ENCODE measurements at places on chromosomes 1 and 21.

DNA sequence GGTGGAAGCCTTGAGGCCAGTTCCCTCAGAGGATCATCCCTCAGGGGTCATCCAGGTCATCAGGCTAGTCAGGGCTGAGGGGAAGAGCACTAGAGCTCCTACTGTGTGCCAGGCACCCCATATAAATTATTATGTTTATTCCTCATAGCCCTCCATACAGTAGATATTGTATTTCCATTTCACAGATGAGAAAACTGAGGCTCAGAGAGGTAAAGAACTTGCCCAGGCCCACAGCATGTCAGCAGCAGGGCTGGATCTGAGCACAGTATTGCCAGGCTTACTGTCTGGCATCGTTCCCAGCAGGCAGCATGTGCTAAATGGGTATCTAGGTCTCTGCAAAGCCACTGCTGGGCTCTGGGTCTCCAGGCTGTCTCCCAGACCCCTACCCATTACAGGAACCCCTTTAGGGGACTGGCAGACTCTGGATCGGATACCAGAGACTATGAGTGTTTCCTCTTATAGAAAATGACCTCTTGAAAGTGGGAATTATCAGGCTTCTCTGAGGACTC is 153.3 kb downstream of the PTPRU start:
- DNase-seq, result no peak

- DNase-seq, result no peak
These were observed 23.2 kb upstream of the CHIT1 start for GRCh38 chr1:203252678-203253077.

DNA sequence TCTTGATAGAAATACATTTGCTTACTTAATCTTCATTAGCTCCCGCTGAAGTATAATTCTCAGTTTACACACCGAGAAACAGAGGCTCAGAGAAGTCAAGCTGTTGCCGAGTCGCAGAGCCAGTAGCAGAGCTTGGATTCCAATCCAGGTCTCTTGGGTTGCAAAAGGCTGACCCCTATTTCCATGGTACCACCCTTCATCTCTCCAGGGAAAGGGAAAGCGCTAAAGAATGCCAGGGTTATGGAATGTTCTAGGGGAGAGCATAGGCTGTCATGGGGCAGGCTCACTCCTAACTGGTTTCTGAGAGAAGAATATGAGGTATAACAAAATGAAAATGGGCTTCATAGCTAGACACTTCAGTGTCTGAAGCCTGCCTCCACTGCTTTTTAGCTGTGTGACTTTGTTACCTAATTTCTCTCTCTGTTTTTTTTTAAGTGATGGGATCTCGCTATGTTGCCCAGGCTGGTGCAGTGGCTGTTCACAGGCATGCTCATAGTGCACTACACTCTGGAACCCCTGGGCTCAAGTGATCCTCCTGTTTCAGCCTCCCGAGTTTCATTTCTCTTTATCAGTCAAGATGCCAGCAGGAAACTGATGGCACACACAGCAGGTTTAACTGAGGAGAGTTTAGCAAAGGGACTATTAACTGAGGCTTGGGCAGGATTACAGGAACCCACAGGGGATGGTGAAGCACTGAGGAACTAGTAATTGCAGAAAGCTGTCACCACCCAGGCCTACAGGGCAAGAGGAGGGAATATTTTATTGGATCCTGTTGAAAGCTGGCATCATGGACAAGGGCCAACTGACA is 25.5 kb upstream of the ATF3 start:
- no peak for DNase-seq

- no peak for DNase-seq
These were observed 122.7 kb downstream of the VAV3 start for GRCh38 chr1:107842241-107842640.

- DNase-seq, result no peak
These were observed 17.7 kb downstream of the PPP2R5A start for GRCh38 chr1:212302745-212303383.

Data from activated T-helper 1 cell treated with anti-CD3 and anti-CD28 coated beads, Interleukin-2, amount 50 U/mL, for 16 hours (primary cell).